ENCODE measurements at places on chromosomes 3 and 15. TPM values are rescaled to one million over a fixed set of nuclear protein-coding genes. Genes with fewer than 3 reads are reported as not detected.

The RPP25 gene
- polyA plus RNA-seq: 2.3 TPM

The ACAP2 gene
- polyA plus RNA-seq: 33.7 TPM

The GP5 gene
- polyA plus RNA-seq: 0.02 TPM

The DISP2 gene
- polyA plus RNA-seq: 0.43 TPM

The GORASP1 gene
- polyA plus RNA-seq: 32.1 TPM

The FEZF2 gene
- polyA plus RNA-seq: 0.02 TPM

The BHLHE40 gene
- 20.8 TPM for polyA plus RNA-seq

The C15orf62 gene
- not detected for polyA plus RNA-seq

Measured in fibroblast of lung (primary cell).